ENCODE measurements at places on chromosomes 4 and X.

DNA sequence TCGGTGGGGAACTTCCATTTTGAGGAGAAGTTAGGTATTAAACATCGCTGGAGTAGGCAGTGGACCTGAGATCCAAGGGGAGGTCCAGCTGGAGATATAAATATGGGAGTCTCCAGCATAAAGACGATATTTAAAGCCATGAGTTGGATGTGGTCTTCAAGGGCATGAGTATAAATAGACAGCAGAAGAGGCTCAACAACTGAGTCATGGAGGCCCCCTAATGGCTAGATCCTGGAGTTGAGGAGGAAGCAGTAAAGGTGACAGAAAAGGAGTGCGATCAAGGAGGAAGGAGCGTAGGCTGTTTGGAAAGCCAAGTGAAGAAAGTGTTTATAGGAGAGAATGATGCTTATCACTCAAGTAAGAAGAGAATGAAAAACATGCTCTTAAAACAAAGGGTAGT is 18.1 kb upstream of the APBB2 start:
- DNase-seq: no peak

- DNase-seq: no peak
Measured at GRCh38 chrX:5337160-5337559, 891.5 kb downstream of the NLGN4X start.

GRCh38 chr4:159060161-159060560 is 42.7 kb upstream of the RAPGEF2 start:
- no peak for DNase-seq

DNA sequence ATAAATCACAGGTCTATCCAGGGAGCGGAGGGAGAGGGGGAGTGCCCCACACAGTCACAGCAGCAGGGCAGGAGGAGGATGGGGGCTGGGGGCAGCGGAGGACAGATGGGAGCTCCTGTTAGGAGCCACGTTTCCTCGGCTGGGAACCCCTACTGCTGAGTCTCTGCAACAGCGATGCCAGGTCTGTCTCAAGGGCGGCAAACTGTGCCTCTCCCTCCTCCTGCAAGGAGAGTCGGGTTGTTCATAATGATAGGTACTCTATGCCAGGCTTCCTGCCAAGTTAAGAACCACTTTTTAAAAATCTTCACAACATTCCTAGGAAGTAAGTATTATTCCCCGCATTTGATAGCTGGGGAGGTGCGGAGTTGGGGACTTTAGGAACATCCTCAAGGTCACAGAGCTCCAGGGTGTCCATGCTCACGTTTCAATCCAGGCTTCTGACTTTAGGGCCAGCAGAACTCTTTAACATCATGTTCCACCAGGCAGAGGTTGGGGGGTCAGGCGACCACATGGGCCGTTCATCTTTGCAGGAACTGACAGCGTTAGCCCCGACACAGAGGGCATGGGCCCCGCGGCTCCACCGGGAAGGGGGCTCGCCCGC is 98.3 kb upstream of the MAML3 start:
- DNase-seq: no peak

DNA sequence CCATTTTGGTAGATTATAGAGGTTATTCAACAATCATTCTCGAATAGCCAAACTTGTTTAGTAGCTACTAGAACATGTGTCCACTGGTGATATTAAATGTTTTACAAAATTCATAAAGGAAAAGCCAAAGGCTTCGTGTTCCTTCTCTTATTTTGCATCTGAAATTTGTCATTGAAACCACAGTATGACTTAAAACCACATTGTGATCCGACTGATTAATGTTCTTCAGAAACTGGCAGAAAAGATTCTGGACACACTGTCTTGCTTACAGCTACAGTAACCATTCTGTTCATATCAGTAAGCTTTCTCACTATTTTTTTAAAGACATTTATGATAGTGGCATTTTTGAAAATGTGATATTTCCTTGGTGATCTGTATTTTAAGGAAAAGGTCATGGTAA is 2.6 kb upstream of the SMARCA1 start:
- DNase-seq: no peak

Data from NCI-H1436 treated with DMSO at 0.1 percent for 48 hours (cell line).